DND-41 (cell line): ENCODE measurements at places on chromosomes 13 and 19.
A peak's percentile ranks its signal among the peaks of the same experiment; 100 is the strongest.

DNA sequence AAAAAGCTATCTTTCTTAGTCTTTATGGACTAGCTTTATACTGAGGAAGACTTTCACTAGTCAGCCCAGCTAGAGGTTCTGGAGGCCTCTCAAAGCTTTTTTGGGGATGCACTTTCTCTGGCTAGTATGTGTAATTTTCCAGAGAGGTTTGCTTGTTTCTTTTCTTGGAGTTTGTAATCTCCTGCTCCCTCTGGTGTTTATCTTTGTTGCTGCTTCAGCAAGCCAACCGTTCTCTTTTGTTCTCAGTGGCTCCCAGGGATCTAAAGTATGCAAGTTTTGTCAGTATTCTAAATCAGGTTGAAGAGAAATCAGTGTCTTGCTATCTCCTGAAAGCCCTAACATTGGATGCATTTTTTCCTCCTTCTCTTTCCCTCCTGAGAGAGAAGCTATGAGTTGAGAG, 121.1 kb upstream of the MYO16 start:
- H3K4me3 ChIP-seq = no peak overlapping the region
- no peaks in the 10 kb centered on the region for H3K36me3 ChIP-seq
- no peaks in the 10 kb centered on the region for H3K4me1 ChIP-seq
- H3K27ac ChIP-seq = no peak overlapping the region

GRCh38 chr19:6590827-6591319, at the start of gene CD70:
Gene CD70, minus strand, starts transcription at chr19:6591150. Its CDS starts 148 bp downstream, at chr19:6591002.
- peaks cover 8% of the 10 kb centered on the region for H3K36me3 ChIP-seq
- DNase-seq = peak; percentile 66
- peak within 1 kb of the TSS; percentile 82 for H3K27ac ChIP-seq
- peaks cover 59% of the 10 kb centered on the region for H3K4me1 ChIP-seq

DNA sequence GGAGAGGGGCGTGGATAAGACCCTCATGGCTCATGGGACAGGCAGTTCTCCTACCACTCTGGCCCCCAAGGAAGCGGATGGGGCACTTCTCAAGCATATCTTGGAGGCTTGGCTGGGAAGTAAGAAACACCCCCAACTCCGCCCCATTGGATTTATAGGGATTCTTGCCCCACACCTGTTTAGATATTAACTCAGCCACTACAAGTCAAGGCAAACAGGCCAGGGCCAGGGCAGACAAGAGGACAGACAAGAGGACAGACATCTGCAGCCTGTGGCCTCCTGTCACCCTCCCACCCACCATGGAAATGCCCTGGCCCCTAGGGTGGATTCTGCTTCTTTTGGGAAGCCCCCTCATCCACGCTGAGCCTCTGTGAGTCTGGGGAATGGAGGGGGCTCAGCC, 24.1 kb downstream of the RDH8 start:
- no peak overlapping the region for H3K27ac ChIP-seq
- H3K27me3 ChIP-seq = no peaks in the 10 kb centered on the region
- no peak overlapping the region for H3K4me3 ChIP-seq
- no peak for DNase-seq
- no peaks in the 10 kb centered on the region for H3K36me3 ChIP-seq
- H3K4me1 ChIP-seq = no peaks in the 10 kb centered on the region

GRCh38 chr19:50325310-50326100, 3.7 kb downstream of the KCNC3 start:
- no peaks in the 10 kb centered on the region for H3K36me3 ChIP-seq
- H3K4me1 ChIP-seq = peaks cover 16% of the 10 kb centered on the region
- H3K27me3 ChIP-seq = no peaks in the 10 kb centered on the region
- peak; percentile 83 for DNase-seq
- no peak overlapping the region for H3K4me3 ChIP-seq
- H3K27ac ChIP-seq = no peak overlapping the region

DNA sequence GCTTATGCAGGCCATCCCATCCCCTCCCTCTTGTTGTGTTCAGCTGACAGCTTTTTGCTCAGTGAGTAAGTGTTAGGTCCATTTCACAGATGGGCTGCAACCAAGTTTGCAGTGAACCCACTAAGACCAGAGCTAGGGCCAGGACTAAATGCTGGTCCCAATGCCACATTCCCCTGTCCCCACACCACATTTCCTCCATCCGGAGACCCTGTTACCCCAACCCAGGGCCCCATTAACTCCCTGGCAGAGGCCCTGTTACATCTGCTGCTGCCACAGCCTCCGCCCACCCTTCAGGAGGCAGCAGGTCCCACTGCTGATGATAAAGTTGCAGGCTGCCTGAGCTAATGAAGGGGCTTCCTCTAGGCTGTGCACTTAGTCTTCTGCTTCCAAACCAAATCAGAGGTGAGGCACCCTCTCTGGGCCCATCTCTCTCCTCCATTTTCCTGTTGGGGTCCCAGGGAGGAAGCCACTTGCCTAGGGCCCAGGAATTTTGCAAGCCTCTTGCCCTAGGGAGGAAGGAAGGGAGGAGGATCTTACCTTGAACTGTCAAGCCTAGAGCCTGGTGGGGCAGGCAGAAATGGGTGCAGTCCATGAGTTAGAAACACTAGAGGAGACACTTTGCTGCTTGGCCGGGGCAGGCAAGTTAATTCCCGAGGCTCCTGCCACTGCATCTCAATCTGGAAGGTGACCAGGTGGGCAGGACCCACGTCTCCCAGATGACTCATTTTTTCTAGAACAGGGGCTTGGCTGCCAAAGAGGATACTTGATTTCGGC, 3.4 kb upstream of the USF2 start:
- no peak for DNase-seq
- H3K27ac ChIP-seq = no peak overlapping the region
- no peak overlapping the region for H3K4me3 ChIP-seq
- H3K27me3 ChIP-seq = no peaks in the 10 kb centered on the region
- H3K4me1 ChIP-seq = peaks cover 20% of the 10 kb centered on the region
- peaks cover 16% of the 10 kb centered on the region for H3K36me3 ChIP-seq

DNA sequence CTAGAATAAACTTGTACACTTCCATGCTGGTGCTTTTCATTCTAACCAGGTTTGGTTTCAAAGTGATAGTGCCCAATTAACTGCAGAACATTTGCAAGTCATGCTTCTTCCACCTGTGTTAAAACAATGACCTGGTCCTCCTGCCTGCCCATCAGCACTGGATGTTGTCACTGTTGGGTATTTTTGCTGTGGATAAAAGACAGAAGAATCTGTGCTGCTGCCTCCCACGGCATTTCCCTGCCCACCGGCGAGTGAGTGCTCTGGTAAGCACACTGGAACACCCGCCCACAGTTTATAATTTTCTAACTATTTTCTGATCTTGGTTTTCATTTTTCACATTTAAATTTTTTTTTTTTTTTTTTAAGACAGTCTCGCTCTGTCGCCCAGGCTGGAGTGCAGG, 2.3 kb upstream of the AKAP8 start:
- no peak overlapping the region for H3K4me3 ChIP-seq
- DNase-seq = no peak
- no peaks in the 10 kb centered on the region for H3K27me3 ChIP-seq
- peaks cover 32% of the 10 kb centered on the region for H3K4me1 ChIP-seq
- no peak overlapping the region for H3K27ac ChIP-seq

- no peaks in the 10 kb centered on the region for H3K36me3 ChIP-seq
- H3K4me1 ChIP-seq = no peaks in the 10 kb centered on the region
- H3K4me3 ChIP-seq = no peak overlapping the region
- no peak for DNase-seq
- H3K27ac ChIP-seq = no peak overlapping the region
Measured at GRCh38 chr13:28528848-28529247, 33.9 kb upstream of the FLT1 start.

DNA sequence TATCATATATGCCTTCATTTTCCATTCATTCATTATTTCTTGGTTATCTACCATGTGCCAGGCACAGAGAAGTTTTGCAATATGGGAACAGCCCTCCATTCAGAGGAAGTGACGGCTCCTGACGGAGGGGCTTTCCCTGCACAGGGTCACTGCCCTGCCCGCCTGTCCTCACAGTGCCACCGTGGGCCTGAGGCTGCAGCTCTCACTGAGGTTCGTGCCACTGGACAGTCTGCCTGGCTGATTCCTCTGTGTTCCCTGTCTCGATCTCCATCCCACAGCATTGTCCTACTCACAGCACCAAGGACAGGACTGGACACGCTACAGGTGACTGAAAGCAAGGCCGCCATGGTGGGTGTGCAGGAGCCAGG, 92.7 kb downstream of the TSHZ3 start:
- no peak overlapping the region for H3K27ac ChIP-seq
- no peak overlapping the region for H3K4me3 ChIP-seq
- no peaks in the 10 kb centered on the region for H3K36me3 ChIP-seq
- no peaks in the 10 kb centered on the region for H3K4me1 ChIP-seq
- no peak for DNase-seq

GRCh38 chr19:16825312-16826052, 3.7 kb upstream of the SIN3B start:
- no peak overlapping the region for H3K27ac ChIP-seq
- H3K4me3 ChIP-seq = no peak overlapping the region
- H3K36me3 ChIP-seq = no peaks in the 10 kb centered on the region; the same call in 1 of the 2 replicates
- DNase-seq = no peak
- H3K4me1 ChIP-seq = peaks cover 15% of the 10 kb centered on the region

- H3K36me3 ChIP-seq = no peaks in the 10 kb centered on the region
- no peaks in the 10 kb centered on the region for H3K27me3 ChIP-seq
- DNase-seq = no peak
- no peak overlapping the region for H3K4me3 ChIP-seq
- no peak overlapping the region for H3K27ac ChIP-seq
Measured at GRCh38 chr19:2490659-2491058, 14.7 kb downstream of the GADD45B start.

DNA sequence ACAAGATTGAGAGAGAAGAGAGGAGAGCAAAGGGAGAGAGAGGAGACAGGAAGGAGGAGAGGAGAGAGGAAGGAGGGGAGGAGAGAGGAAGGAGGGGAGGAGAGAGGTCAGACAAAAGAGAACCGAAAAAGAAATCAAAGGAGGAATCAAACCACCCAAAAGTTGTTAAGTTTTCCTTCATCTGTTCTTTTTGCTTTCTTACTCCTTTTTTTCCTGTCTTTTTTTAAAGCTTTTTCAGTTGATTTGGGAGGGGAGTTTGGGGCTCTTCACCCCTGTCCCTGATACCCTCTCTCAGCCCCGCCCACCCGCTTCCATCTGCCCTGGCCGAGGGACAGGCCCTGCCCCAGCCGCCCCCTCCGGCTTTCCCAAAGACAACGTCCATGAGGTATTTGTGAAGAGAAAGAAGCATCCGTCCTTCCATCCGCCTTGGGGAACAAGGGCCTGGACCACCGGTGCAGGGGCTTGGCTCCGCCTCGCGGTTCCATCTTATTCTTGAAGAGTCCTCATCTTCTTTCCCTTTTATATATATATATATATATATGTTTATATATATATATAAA, 13.3 kb downstream of the ZNF574 start:
- H3K36me3 ChIP-seq = no peaks in the 10 kb centered on the region
- H3K4me1 ChIP-seq = peaks cover 8% of the 10 kb centered on the region; the same call in 1 of the 2 replicates
- H3K27ac ChIP-seq = no peak overlapping the region
- DNase-seq = no peak

DNA sequence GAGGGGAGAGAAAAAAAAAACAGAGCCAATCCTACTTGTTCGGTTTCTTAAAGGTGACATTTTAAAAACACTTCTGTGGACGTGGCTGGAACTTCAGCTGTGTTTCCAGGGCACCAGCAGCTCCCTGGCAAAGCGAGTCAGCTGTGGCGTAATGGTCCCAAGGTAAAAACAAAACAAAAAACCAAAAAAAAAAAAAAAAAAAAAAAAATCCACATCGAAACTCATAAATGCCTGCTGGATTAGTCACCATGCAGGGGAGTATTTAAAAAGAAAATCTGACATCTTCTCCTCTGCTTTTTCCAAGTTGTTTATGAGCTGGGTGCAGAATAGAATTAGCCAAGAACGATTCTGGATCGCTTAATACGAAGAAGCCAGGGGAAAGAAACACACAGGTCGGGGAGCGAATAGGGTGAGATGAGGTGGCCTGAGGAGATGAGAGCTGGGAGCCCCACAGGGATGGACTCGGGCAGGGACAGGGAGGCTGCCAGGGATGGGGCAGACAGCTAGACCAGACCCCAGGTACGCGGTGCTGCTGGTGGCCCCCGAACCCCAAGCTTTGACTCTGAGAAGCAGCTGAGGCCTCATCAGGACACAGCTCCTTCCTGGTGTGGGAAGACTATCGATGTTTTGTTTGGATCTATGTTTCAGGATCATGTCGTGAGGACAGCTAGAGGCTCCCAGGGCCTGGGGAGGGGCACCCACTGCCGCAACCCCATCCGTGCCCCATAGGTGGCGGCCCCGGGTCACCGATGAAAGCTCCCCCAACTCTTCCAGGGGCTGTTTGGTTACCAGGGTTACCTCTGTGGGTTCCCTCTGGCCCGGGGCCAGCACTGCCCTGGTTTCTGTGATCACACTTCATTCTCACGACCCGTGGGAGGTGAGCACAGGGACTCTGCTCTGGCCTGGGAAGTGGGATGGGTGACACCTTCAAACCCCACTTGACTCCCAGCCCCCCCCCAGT, 3.1 kb upstream of the CTXN1 start:
- peaks cover 18% of the 10 kb centered on the region for H3K4me1 ChIP-seq
- H3K36me3 ChIP-seq = peaks cover 53% of the 10 kb centered on the region
- H3K27me3 ChIP-seq = no peaks in the 10 kb centered on the region
- H3K4me3 ChIP-seq = no peak overlapping the region

DNA sequence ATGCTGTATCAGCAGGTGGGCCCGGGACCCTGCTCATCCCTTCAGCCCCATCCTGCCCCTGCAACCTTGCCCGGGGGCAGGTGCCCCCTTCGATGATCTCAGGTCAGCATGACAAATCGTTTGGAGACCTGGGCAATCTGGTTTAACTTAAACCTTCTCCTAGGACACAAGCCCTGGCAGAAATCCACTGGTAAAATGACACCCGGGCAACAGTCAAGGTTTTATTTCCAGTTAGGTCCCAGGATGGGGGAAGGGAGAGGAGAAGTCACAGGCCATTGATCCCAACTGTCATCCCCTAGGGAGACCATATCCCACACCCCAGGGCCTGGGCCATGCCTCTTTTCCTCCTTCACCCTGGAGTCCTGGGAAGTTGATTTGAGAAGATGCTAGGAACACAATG, 1.8 kb upstream of the PLIN5 start:
- no peaks in the 10 kb centered on the region for H3K36me3 ChIP-seq
- no peaks in the 10 kb centered on the region for H3K27me3 ChIP-seq
- H3K4me3 ChIP-seq = no peak overlapping the region
- no peak for DNase-seq
- no peak overlapping the region for H3K27ac ChIP-seq

DNA sequence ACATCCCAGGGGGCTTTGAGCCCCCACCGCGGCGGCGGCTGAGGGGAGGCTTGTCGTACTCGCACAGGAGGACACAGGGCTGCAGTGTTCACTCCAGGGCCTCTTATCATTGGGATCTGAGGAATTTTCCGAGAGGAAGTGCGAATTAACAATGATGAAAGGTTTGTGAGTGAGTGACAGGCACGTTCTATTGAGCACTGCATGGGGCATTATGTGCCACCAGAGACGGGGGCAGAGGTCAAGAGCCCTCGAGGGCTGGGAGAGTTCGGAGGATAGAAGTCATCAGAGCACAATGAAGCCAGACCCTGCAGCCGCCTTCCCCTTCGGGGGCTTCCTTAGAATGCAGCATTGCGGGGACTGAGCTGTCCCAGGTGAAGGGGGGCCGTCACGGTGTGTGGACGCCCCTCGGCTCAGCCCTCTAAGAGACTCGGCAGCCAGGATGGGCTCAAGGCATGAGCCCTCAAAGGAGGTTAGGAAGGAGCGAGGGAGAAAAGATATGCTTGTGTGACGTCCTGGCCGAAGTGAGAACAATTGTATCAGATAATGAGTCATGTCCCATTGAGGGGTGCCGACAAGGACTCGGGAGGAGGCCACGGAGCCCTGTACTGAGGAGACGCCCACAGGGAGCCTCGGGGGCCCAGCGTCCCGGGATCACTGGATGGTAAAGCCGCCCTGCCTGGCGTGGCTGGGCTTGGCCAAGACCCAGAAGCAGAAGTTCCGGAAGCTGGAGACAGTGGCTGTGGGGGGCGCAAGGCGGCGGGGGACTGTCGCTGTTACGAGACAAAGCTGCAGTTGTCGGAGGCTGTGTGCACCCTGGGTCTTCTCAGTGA, 53.9 kb downstream of the MCF2L start:
- H3K4me1 ChIP-seq = no peaks in the 10 kb centered on the region
- peaks cover 13% of the 10 kb centered on the region for H3K27me3 ChIP-seq
- H3K27ac ChIP-seq = no peak overlapping the region
- H3K4me3 ChIP-seq = no peak overlapping the region
- H3K36me3 ChIP-seq = no peaks in the 10 kb centered on the region
- DNase-seq = no peak
